Activated T-cell treated with anti-CD3 and anti-CD28 coated beads, Interleukin-2, amount 50 U/mL, for 72 hours (primary cell): ENCODE measurements at places on chromosomes 2 and 18.

DNA sequence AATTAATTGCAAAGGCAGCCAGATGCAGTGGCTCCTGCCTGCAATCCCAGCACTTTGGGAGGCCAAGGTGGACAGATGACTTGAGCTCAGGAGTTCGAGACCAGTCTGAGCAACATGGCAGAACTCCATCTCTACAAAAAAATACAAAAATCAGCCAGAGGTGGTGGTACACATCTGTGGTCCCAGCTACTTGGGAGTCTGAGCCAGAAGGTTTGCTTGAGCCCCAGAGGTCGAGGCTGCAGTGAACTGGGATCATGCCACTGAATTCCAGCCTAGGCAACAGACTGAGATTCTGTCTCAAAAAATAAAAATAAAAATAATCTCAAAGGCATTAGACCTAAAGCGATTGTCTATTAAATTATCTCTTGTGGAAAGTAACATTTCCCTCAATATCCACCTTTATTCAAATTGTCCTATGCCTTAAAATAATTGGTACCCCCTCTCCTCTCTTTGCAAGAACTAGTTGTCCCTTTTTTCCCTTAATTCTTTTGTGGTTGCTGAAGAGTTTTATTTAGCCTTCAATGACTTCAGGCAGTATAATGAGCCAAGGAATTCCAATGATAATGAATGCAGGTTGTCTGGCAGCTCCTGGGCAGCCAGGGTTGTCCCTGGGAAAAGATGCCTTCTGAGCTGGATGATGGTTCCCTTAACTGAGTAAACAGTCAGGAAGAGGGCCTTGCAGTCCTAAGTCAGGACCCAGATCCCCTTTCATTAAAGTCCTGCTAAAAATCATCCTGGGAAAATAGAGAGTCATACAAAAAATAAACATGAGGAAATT lies 32.2 kb downstream of the GPR75 start:
- DNase-seq = no peak

DNA sequence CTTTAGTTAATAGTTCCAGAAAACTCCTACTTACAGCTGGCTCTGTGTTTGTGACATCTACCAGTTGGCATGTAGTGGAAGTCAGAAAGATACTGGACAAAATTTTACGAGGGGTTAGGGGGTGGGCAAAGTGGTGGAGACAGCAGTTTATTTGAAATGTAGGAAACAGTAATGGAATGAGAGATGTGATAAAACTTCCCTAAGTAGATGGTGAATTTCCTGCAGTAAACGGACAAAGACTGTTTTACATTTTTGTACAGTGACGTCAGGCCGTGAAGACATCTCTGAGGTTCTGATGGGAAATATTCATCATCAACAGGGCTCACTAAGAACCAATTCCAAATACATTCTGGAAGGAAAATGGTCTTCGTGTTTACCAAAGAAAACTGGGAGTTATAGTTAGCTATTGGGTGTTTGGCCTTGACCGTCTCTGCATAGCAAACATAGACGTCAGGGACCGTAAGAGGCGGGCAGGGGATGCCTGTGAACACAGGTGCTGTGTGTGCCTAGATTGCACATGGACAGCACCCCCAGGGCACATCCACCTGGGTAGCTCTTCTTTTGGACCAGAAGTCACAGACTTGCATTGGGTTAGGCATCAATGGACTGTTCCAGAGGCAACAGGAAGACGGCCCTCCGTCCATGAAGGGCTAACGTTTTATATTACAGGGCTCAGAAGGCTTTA lies 131.5 kb downstream of the ZNF516 start:
- DNase-seq = no peak

- DNase-seq = no peak
These were observed 31.7 kb upstream of the ZCCHC2 start for GRCh38 chr18:62490967-62491695.

DNA sequence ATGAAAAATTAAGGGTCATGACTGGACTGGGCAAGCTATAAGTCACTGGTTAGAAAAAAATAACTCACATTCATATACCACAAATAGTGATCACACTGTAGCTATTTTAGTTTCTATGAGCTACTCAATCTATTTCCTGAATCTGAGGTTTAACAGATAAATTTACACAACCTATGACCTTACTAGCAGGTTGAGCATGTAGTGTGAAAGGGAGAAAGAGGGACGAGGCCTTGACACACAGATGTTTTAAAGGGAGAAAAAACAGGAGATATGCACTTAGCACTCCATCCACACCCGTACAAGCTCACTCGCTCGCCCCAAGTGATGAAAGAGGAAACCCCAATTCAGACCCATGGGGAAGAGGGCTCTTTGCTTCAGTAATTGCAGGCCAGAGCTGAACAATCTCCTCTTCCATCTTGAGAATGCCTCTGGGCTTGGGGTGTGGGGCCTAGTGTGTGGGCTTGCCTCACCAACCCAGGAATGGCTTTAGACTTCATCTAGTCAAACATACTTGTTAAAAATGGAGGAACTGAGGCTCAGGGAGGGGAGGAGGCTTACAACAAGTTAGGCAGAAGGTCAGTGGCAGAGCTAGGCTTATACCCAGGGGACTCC lies 10.7 kb downstream of the CYRIA start:
- DNase-seq = no peak

DNA sequence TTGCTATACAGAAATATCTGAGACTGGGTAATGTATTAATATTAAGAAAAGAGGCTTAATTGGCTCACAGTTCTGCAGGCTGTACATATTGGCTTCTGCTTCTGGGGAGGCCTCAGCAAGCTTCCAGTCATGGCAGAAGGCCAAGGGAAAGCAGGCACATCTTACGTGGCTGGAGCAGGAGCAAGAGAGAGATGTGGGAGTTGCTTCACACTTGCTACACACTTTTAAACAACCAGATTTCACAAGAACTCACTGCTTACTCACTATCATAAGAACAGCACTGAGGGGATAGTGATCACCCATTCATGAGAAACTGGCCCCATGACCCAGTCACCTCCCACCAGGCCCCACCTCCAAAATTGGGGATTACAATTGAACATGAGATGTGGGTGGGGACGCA lies 50.6 kb downstream of the MAPRE2 start:
- DNase-seq = no peak

GRCh38 chr2:118921646-118922045 lies 20.3 kb upstream of the MARCO start:
- DNase-seq = no peak

DNA sequence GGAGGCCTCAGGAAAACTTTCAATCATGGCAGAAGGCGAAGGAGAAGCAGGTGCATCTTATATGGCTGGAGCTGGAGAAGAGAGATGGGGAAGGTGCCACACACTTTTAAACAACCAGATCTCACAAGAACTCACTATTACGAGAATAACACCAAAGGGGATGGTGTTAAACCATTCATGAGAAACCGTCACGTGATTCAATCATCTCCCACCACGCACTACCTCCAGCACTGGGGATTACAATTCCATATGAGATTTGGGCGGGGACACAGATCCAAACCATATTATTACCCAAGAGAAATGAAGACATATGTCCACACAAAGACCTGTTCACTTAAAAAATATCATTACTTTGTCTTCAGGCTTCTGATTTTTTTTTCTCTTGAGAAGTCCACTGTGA lies 518.5 kb downstream of the DCDC2C start:
- DNase-seq = no peak

GRCh38 chr2:241317391-241317790 lies 1.7 kb downstream of the SEPTIN2 start:
- DNase-seq = no peak

- DNase-seq = no peak
These were observed 304.0 kb upstream of the REG3G start for GRCh38 chr2:78721355-78722033.

GRCh38 chr2:105130546-105130945 lies 92.7 kb downstream of the MRPS9 start:
- DNase-seq = no peak

DNA sequence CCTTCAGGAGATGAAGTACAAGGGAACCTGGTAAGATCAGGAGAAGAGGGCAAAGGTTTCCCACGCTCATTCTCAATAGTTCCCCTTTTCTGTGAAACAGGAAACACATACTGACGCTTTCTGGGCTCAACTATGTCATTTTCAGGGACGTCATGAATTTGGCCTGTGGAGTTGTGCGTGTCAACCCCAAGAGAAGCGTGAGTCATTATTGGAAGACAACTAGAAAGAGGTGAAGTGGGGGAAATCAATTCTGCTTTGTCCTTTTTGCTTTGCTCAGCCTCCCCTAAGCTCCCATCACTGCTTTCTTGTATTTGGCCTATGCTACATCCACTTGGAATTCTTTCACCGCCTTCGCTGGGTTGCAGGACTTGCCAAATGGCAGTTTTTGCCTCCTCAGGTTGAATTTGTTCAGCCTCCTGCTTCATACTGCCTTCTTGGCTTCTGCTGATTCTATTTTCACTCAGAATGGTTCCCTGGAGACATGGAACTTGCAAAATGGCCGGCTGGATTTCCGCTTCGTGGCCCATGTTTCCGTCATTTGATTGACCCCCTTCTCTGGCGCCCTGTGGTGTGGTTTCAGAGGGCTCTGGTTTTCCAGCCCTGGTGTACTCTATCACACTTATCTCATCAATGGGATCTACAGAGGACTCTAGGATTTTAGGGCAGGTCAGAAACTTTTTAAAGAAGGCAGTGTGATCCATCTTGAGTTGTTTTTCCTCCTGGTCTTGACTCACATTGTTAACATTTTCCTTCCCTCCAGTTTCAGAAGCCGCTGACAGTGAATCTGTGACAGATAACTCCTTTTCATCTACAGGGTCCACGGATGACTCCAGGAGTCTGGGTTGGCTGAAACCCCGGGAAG lies 93.3 kb downstream of the ALPK2 start:
- DNase-seq = peak; percentile 62

DNA sequence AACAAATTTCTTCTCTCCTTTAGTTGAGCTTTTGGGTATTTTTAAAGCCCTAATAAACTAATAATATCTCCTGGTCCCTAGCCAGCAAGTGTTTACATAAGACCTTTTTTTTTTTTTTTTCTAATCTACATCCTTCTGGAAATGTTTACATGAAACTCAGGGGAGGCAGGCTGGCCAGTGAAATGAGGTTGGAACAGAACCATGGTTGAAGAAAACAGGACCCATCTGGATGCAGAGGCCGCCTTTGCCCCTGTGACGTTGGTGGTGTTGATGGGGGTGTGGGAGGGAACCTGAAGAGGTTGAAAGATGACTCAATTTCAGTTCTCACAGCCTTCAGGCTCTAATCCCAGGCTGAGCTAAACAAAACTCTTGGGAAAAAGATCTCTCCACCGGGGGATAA lies 118.5 kb downstream of the NRP2 start:
- no peak for DNase-seq

- no peak for DNase-seq
These were observed 275.2 kb downstream of the IRS1 start for GRCh38 chr2:226524381-226524843.

GRCh38 chr18:74172697-74173433 lies 24.5 kb downstream of the TIMM21 start:
- no peak for DNase-seq

DNA sequence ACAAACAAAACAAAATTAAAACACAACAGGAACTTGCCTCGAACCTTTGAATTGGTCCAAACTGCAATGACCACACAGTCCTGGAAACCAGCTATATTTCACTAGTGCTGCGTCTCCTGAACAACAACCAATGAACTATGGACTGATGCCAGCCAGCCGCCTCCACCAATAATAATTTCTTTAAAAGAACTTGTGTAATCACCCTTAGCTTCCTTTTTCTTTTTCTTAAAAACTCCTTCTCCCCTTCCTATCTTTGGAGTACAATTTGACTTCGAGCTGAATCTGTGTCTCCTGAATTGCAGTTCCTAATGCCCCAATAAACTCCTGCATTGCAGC lies 1.6 kb upstream of the CXXC1 start:
- DNase-seq = no peak

DNA sequence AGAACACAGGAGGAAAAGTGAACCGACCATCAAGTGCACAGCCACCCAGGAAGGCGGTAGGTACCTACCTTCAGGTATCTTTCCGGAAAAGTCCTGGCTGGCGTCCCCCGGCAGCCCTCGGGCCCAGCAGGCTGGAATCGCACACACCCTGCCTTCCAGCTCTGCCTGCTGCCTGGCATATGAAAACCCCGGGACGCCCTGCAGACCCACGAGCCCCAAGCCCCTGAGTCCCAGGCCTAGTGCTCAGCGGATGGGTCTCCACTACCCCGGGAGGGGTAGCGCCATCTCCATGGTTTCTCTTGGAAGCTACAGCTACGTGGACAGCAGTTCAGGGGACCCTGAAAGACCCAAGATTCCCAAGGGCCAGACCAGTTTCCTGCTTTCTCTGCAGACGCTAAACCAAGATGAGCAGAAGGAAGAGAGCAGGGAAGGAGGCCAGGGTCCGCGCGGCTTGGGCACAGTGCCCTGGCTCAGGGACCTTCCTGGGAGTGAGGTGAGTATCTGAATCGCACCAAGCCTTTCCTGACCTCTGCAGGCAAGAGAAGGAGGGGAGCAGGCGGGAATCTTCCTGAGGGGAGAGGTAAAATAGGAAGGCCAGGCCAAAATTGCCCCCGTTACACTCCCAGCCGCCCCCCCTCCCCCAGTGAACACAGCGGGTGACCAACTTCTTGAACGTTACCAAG lies 80.4 kb downstream of the ARHGEF4 start:
- DNase-seq = no peak

- DNase-seq = no peak
These were observed 62.5 kb downstream of the DAW1 start for GRCh38 chr2:227933884-227934283.

DNA sequence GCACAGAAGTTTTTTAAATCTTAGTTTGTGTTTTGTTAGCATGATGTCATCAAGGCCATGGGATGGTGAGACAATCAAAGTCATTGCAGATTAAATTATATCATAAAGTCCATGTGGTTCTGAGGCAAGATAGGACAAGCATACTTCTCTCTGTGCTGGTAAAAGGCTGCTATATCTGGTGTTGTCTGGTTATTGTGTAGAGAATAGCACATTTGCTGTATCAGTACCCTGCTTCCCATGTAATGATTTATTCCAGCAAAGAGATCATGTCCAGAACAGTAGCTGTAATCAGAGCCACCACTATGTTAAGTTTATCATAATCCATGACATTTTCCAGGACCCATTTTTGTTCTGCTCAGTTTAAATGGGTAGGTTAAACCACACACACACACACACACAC lies 123.0 kb downstream of the TTC27 start:
- no peak for DNase-seq

GRCh38 chr2:231932711-231932970 lies 6.4 kb upstream of the NPPC start:
- no peak for DNase-seq

DNA sequence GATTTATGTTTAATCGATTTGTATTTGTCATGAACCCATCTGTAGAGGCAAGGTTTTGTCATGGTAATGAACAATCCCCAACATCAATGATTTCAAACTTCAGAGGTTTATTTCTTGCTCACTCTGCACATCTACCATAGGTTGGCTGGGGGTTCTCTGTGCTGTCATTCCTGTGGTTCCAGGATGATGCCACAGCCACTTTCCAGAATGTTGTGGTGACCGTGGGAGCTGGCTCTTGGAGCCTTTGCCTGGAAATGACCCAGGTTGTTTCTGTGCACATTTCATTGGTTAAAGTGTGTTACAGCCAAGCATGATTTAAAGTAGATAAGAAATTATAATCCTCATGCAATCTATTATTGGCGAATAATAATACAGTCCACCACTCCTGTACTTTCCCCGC lies 28.2 kb upstream of the EPAS1 start:
- DNase-seq = no peak
